Colonic mucosa (tissue), 4 donors: ENCODE measurements at places on chromosomes 11 and 22. TPM values are rescaled to one million over a fixed set of nuclear protein-coding genes. Genes with fewer than 3 reads are reported as not detected.

CDHR5 gene
- total RNA-seq: 310 TPM

LRRC10B gene
- 1.3 TPM for total RNA-seq

GRCh38 chr11:10005955-10006525 lies 288.0 kb downstream of the SBF2 start:
- DNase-seq: no peak

GRCh38 chr11:120028897-120029258 lies 109.0 kb downstream of the TRIM29 start:
- DNase-seq: no peak

DNA sequence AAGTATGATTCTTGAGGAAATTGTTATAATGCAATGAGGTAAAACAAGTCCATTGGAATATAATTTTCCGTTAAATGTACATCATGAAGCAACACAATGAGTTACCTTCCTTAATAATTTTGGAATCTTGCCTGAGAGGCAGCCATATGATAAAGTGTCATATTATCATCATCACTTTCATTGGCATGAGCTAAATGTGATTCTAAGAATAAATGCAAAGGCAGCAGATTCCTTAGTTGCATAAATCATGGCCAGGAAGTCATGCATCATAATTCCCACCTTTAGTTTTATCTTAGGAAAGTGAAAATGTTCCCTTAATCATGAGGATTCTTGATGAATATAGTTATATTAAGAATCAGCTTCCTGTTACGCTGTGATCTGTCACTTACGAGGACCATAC lies 14.2 kb upstream of the MMP1 start:
- no peak for DNase-seq
